ENCODE measurements at places on chromosomes 6 and 20.
A peak's percentile ranks its signal among the peaks of the same experiment; 100 is the strongest.

- no peak for DNase-seq
Observed at GRCh38 chr6:41700463-41701347, 34.7 kb downstream of the TFEB start.

DNA sequence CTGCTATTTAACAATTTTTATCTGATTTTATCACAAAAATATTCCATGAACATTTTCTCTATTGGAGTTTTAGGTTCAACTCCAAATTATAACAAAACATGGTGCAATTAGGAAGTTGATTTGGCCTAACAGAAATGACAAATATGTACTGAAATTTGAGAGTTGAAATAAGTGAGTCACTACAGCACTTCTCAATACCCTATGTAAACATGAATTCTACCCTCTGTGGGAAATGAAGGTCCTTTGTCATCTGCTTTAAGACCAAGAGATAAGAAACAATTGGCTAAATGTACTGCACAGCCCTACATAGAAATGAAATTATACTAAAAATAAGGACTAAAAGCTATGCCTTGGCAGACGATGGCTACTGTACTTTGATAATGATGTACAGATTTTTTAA lies 86.2 kb upstream of the BEND6 start:
- no peak for DNase-seq

DNA sequence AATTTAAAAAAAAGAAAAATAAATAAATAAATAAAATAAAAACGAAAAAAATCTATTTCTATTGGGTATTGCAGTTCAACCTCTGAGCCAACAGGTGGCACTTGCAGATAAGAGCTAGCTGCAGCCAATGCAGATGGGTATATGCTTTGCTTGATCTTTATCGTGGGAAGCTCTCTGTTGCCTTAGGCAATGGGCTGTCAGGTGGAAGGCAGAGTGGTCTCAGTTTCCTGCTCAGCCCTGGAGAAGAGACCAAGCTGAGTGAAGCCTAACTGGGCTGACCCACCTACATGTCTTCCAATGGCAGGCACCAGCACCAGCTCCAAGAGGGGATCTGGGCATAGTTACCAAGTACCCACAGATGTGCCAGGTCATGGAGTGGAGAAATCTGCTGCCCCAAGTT lies 95.0 kb downstream of the AK9 start:
- no peak for DNase-seq

GRCh38 chr20:32036716-32037485 lies 15.1 kb upstream of the HCK start:
- no peak for DNase-seq

GRCh38 chr6:33204415-33205190 lies at the start of gene HSD17B8:
TSS of gene HSD17B8 (plus strand) at chr6:33204655. CDS start at chr6:33204669, 14 bp downstream.
- DNase-seq: peak; percentile 72

GRCh38 chr6:90803956-90804355 lies 217.1 kb upstream of the MAP3K7 start:
- DNase-seq: no peak

DNA sequence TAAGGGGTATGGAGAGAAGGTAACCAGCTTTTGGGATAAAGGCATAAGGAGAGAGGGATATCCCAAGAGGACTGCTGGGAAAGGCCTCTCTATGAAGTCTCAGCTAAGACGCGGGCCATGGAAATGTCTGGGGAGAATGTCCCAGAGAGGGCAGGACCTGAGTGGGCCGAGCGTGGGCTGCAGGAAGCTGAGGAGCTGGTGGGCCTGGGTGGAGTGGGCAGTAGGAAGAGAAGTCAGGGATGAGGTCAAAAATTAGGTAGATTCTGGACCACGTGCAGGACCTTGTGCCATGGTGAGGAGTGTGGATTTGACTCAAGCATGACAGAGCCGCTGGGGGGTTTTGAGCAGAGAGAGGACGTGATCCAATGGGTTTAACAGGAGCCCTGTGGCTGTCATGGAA lies 66.5 kb upstream of the SULF2 start:
- DNase-seq: no peak

DNA sequence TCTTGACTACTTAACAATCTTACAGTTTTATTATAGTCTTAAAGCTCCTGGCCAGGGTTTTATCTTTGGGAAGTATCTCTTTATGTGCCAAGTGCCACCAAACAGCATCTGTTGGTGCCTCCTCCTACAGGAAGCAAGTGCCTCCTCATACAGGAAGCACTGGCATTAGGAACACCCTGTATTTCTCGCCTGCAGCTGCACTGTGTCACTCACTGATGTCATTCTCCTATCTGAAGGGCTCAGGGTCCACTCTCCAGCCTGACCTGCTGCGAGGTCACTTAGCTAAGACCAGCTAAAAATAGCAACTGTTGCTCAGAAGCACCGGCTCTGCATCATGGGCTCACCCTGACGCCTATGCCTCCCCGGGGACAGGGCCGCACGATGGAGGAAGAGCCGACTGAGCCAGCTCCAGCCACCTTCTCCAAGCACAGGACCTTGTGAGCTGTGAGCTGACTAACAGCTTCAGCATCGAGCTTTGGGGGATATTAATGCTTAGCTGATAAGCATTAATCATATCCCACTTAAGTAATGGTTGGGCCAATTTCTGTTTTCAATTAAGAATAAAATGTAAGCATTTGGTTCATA lies 66.3 kb upstream of the CD93 start:
- peak; percentile 77 for DNase-seq

- peak; percentile 73 for DNase-seq
Observed at GRCh38 chr6:18400831-18401446, 13.8 kb downstream of the RNF144B start.

- DNase-seq: no peak
Observed at GRCh38 chr20:32281711-32282110, 4.3 kb downstream of the KIF3B start.

- no peak for DNase-seq
Observed at GRCh38 chr20:25216199-25216945, 20.9 kb downstream of the ENTPD6 start.

- no peak for DNase-seq
Observed at GRCh38 chr20:8213831-8214587, 81.9 kb downstream of the PLCB1 start.

All from bone marrow (tissue), 2 donors.